ENCODE measurements at places on chromosomes 16 and 17.

GRCh38 chr17:82966415-82966814 is 113.0 kb upstream of the METRNL start:
- no peak for DNase-seq

- no peak for DNase-seq
These were observed 15.3 kb downstream of the SGSH start for GRCh38 chr17:80204626-80205468.

DNA sequence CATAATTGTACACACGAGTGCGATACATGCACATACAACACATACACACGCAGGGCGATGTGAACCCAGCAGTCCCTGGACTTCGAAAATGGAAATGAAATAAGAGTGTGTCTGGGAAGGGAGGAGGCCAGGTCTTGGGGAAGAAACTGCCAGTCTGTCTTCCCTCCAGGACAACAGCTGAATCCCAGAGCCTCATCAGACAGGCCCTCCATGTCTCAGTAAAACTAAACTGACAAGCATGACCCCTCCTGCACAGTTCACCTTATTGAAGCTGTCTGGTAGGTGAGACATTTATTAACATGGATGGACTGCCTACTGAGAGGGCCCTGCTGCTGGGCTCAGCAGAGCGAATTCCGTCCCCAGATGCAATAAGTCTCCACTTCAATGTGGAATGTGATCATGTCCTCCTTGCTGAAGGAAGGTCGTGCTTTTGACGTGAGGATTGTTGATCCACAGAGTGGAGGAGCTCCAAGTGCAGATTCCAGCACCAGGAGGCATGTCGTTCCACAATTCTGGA is 117.4 kb downstream of the SOX9 start:
- no peak for DNase-seq

- no peak for DNase-seq
These were observed 23.9 kb downstream of the MAPT start for GRCh38 chr17:45918241-45918745.

DNA sequence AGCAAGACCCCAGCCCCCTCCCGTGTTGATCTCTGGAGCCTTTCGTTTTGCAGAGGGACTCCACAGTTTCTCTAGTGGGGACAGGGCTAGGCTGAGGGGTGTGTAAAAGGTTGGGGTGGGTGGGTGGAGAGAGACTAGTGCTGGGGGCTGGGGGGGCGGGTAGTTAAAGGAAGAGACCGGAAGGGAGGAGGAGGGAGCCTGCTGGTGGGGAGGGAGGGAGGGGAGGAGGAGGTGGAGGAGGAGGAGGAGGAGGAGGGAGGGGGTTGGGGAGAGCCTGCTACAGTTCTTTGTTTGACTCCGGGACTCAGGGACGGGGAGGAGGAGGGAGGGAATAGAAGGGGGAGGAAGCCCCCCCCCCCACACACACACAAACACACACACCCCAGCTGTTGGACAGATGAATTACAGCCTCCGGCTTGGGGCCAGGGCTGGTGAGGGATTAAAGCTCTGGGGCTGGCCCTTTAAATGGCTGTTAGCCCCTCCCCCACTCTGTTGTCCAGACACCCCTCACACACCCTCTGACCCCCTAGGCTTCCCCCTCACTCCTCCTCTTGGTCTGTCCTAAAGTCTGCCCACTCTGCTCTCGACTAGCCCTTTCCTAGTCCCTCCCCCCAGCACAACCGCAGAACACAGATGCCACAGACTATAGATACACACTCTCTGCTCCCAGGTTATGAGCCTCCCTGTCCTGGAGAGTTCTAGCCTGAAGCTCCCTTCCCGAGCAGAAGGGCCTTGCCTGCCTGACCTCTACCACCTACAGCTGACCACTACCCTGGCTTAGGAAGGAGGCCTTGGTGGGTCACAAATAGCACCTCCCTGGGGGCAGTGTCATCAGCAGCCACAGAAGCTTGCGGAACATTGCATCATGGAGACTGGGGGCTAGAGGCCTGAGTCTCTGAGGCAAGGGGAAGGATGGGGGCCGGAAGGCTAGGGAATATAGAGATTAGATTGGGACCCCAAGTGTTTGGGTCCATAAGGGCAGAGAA is 4.4 kb downstream of the KDM6B start:
- no peak for DNase-seq

DNA sequence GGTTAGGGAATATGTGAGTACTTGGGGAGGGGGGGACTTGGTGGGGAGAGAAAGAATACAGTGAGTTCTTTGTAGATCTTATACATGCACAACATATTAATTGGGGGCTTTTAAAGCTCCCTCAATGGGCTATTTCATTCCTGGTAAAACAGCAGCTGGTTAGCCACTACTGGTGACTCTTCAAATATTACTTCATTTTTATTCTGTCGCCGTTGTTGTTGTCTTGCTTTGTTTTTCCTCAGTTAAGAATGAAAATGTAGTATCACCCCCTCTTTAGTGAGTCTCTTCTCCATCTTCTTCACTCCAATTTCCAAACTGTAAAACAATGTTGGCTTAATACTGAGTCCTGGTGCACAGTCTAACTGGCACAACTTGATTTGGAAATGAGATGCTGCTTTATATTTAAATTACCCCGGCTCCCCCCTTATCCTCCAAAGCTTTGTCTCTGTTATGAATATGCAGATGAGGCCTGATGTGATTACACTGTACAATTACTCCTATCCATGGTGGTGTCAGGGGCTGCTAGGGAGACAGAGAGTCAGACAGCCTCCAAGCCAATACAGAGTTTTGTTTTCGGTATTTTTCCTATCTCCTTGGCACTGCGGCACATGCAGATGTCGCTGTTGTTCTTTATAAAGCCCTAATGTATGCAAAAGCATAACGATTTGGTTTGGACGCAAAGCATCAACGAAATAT is 256.9 kb upstream of the PMFBP1 start:
- DNase-seq, result no peak

DNA sequence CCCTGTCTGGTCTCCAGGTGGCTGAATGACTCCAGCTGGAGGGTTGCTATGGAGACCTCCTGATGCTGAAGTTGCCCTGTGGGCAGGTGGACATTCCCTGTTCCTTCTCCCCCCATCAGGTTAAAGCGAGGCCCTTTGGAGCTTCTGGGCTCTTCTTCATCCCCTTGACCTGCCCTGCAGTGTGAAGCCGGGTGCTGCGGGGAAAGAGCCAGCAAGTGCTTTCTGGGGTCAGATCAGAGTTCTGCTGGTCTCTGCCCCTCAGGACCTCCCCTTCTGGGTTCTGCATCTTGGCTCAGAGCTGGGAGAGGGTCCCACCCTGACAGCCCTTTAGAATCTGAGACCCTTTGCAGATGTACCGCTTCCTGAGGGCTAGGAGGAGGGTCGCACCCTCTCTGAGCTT is 25.1 kb downstream of the NKD1 start:
- no peak for DNase-seq

DNA sequence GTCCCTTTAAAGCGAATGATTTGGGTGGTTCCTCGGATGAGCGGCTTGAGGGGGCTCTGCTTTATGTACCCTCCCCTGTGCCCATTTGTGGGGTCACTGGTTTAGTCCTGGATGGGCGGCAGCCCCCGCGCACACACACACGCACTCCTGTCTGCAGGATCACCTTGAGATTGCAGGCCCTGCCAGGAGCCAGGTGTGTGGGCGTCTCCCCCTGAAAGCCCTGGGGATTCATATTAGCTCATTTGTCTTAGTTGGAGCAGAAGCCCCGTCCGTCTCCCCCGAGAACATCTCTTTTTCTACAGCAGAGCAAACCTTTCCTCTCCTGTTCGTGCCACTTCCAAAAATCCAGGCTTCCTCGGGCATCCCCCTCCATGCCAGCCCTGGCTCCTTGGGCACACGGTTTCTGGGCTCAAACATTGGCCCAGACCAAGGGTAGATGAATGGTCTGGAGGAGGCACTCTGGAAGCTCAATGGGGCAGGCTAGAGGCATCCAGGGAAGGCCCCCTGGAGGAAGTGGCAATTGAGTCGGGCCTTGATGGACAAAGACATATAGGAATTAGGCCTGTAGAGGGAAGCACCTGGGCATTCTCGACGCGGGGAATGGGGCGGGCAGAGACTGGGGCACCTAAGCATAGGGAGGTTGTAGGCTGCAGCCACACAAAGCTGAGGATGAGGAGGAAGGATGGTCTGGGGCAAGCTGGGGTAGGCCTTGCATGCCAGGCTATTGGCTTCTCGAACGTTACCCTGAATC is 218.5 kb upstream of the GSE1 start:
- DNase-seq, result no peak

- DNase-seq, result no peak
These were observed 145.3 kb downstream of the GRIN2A start for GRCh38 chr16:10036956-10037355.

Data from CD4-positive, alpha-beta T cell treated with Interleukin-15 for 4 hours (primary cell).